ENCODE measurements at places on chromosomes 3 and 15.

- DNase-seq, result no peak
These were observed 13.6 kb upstream of the AQP9 start for GRCh38 chr15:58124585-58124984.

DNA sequence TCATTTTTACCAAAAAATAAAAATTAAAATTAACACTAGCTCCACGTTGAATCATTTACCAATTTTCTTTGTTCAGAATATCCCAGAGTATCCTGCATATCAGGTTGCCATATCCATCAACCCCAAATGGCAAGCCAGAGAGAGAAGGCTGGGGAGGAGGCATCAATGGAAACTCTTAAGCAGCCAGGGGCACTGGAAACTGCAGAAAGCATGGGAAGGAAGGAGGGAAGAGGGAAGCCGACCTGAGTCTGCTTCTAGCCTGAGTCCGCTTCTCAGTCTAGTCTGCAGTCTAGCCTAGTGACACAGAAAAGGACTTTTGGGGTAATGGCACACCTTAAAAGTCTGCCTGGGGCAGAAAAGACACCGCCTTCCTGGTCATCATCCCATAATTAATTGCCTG, 1.6 kb upstream of the MTHFS start:
- DNase-seq, result no peak

GRCh38 chr3:190319660-190320059, 2.6 kb downstream of the CLDN1 start:
- DNase-seq, result peak; percentile 48

- DNase-seq, result peak; percentile 53
These were observed 518.4 kb downstream of the FOXP1 start for GRCh38 chr3:71064956-71065763.

DNA sequence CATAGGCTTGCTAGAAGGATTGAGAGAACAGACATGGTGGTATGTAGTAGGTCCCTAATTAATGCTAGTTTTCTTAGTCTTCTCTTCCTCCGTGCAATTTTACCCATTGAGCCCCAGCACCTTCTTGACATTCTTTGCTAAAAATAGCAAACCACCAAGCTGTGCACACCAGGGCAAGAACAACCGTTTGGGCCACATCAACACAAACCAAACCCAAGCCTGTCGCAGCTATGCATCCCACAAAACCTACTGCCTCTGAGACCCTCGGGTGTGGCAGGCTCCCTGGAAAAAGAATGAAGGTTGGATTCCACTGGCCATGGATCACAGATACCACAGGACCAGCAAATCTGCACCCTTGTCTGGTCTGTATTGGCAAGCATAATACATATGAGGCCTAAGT, 27.1 kb downstream of the HEG1 start:
- DNase-seq, result no peak

DNA sequence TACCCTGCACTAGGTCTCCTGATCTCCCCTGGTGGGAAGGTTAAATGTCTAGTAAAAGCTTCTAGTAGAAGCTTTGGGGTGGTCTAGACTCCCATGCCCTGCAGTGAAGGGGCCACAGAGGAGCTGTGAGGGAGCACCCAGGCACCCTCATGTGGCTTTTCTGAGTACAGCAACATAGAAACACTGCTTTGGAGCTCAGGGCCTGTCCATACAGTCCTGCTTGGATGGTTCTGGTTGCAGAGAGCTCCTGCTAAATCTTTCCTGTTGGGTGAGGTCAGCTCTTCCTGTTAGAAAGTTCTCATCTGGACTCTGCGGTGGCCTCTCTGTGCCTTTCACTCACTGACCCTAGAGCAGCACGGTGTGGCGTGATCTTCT, 47.8 kb downstream of the GPD1L start:
- no peak for DNase-seq

DNA sequence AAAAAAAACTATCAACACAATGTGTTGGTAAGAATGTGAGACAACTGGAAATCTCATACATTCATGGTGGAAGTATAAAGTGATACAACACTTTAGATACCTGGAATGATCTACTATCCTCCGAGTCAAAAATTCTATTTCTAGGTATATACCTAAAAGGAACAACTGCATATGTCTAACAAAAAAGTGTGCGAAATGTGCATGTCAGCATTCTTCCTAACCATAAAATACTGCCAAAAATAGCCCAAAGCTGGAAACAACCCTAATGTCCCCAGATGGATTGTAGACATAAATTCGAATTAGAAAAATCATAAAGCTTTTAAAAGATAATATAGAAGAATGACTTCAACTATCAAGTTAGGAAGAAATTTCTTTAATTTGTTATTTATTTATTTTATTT, 51.2 kb upstream of the FGF12 start:
- DNase-seq, result no peak

DNA sequence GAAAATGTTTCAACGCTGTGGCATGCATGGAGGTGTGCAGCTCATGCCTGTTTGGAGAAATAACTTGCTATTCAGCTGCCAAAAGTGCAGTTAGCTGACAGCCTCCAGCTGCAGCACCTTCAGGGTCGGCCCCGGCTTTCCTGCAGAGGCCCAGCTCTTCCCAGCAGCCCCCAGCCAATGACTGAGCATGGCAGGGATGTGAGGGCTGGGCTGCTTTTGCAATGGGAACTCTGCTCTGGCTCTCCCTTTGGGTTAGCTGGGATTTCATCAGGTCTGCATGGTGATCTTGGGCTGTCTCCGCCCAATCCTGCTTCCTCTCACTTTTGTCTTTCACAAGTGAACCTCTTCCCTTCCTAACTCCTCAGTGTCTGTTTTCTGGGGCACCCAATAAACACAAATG, 396.6 kb downstream of the EPHB1 start:
- DNase-seq, result no peak

DNA sequence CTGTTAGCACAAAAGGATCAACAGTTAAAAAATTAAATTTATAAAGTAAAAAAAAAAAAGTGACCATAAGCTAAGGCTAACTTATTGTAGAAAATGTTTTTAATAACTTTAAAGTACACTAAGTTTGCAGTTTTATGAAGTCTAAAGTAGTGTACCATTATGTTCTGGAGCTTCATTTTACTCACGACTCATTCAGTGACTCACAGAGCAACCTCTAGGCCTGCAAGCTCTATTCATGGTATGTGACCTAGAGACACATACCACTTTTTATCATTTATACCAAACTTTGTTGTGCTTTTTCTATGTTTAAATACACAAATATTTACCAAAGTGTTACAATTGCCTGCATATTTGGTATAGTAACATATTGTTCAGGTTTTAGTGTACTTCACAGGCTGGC, 1552.3 kb downstream of the OTOL1 start:
- DNase-seq, result no peak

GRCh38 chr3:43019006-43019809, 40.1 kb downstream of the GASK1A start:
- no peak for DNase-seq

DNA sequence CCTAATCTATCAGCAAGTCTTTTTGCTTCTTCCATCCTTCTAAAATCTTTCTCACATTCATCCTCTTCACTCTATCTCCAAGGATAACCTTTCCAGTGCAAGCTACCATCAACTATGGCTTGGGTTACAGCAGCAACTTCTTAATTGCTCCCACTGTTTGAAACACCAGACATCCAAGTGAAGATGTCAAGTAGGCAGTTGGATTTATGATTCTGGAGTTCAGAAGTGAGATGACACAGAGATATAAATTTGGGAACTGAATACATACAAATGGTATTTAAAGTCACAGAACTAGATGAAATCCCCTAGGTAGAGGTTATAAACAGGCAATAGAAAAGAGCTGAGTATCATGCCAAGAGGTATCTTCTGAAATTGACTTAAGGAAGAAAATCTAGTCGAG, 3.7 kb downstream of the UBR1 start:
- no peak for DNase-seq

DNA sequence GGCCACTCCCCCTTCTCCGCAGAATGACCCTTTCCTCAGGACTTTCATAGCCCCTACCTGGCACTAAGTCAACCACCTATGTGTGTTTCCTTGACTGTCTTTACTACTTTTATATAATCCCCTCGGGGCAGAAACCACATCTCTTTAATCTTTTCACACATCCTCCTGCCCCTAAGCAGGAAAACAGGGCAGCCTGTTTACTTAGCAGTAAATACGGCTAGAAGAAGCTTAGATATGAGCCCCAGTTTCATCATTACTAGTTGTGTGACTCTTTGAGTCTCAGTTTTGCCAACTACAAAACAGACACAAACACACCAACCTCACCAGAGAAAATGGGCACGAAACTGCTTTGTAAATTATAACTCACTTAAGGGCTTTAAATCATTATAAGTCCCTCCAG, 98.3 kb downstream of the CYP19A1 start:
- no peak for DNase-seq

- no peak for DNase-seq
These were observed 371.3 kb downstream of the ERC2 start for GRCh38 chr3:56096999-56097398.
